ENCODE measurements at places on chromosomes 16 and 17. TPM values are rescaled to one million over a fixed set of nuclear protein-coding genes. Genes with fewer than 3 reads are reported as not detected.

GRCh38 chr16:53232826-53233529 is 178.2 kb downstream of the CHD9 start:
- no peak for DNase-seq

GRCh38 chr16:65574326-65574966 is 452.6 kb upstream of the CDH11 start:
- no peak for DNase-seq

DNA sequence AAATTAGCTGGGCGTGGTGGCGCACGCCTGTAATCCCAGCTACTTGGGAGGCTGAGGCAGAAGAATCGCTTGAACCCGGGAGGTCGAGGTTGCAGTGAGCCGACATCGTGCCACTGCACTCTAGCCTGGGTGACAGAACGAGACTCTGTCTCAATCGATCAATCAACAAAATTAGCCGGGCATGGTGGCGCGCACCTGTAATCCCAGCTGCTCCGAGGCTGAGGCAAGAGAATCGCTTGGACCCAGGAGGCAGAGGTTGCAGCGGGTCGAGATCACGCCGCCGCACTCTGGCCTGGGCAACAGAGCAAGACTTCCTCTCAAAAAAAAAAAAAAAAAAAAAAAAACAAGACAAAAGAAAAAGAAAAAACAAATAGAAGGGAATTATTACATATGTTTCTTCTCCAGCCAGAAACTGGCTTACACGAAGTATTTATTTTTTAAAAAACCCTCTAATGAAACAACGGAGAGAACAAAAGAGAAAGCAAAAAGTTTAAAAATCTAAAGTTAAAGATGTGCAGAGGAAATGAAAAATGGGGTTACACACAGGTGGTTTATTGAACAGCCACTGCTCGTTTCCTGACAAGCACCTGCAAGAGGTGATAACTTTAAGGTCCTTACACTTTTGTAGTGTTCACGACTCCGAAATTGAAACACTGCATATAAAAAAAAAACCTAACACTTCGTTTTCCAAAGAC is 1.4 kb downstream of the SYNRG start:
- no peak for DNase-seq

DNA sequence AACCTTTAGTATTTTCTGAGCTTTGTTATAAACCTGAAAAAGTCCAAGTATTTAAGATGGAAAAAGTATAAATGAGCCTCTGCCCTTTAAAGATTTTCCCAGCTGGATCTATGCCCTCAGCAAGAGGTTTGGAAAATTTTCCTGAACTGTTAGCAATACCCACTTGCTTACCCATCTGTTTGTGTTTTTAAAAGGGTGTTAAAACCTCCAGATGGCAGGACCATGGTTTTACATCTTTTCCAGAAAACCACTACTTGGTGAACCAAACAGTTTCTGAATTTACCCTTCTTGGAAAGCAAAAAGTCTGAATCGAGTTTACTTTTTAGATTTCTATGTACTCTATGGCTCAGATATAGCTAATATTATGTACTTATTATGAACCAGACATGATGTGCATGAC is 719 bp downstream of the PMFBP1 start:
- DNase-seq: no peak

GRCh38 chr17:73765824-73766563 is 121.7 kb upstream of the SDK2 start:
- DNase-seq: no peak

- peak; percentile 32 for DNase-seq
Observed at GRCh38 chr16:46961373-46962353, 11.8 kb downstream of the DNAJA2 start.

GRCh38 chr17:41061964-41062363 is 2.0 kb upstream of the KRTAP2-3 start:
- DNase-seq: peak; percentile 99

GRCh38 chr16:68851601-68852000 is 8.3 kb downstream of the TANGO6 start:
- DNase-seq: no peak

DNA sequence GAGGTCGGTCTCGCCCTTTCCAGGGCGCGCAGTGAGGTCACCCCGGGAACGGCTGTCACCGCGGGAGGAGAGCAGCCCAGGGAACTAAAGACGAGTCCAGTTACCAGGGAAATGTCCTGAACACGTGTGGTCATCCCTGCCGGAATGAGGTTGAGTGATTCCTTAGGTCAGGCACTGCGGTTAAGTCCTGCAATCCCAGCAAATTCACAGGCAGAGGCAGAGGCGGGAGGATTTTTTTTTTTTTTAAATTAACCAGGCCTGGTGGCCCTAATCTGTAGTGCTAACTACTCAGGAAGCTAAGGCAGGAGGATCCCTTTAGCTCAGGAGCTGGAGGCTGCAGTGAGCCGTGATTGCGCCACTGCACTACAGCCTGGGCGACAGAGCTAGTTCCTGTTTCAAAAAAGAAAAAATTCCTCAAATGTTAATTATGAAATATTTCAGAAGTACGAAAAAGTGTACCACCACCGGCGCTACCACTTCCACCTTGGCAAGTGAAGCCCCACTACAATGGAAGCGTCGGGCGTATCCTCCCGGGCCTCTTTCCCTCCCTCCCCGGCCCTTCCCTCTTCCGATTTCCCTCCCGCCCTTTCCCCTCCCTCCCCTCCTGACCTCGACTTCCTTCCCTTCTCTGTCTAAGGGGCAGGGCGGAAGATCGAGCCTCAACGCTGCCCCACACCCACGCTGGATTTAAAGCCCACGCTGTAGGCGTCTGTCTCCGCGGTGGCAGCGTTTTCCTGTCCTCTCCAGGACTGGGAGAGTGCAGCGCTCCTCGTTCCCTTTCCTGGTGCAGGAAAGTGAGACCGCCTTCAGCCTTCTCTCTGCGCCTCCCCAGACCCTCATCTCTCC is 27.3 kb downstream of the SLFN11 start:
- peak; percentile 65 for DNase-seq

- DNase-seq: peak; percentile 12
Observed at GRCh38 chr16:12341423-12341822, 364.9 kb downstream of the SNX29 start.

Gene OR1A1
- total RNA-seq: not detected

Gene ADAMTS18
- total RNA-seq: not detected

Gene CTRB1
- total RNA-seq: not detected

Gene LDHD
- total RNA-seq: 4.5 TPM

Gene KRTAP4-3
- total RNA-seq: not detected

Gene KRT31
- total RNA-seq: not detected

Gene DOK4
- 12.6 TPM for total RNA-seq

Gene CCDC200
- total RNA-seq: not detected
